Memory B cell (primary cell): ENCODE measurements at places on chromosomes 1 and 21.
A peak's percentile ranks its signal among the peaks of the same experiment; 100 is the strongest.

GRCh38 chr1:70659891-70660290 lies 248.8 kb downstream of the CTH start:
- no peak for DNase-seq

- no peak for DNase-seq
Observed at GRCh38 chr1:166814611-166815010, 24.7 kb upstream of the POGK start.

- no peak for DNase-seq
Observed at GRCh38 chr1:59879996-59880505, 46.5 kb downstream of the CYP2J2 start.

GRCh38 chr1:193260056-193260745 lies 73.8 kb upstream of the B3GALT2 start:
- no peak for DNase-seq

GRCh38 chr1:224539971-224540370 lies 76.1 kb upstream of the CNIH3 start:
- no peak for DNase-seq

DNA sequence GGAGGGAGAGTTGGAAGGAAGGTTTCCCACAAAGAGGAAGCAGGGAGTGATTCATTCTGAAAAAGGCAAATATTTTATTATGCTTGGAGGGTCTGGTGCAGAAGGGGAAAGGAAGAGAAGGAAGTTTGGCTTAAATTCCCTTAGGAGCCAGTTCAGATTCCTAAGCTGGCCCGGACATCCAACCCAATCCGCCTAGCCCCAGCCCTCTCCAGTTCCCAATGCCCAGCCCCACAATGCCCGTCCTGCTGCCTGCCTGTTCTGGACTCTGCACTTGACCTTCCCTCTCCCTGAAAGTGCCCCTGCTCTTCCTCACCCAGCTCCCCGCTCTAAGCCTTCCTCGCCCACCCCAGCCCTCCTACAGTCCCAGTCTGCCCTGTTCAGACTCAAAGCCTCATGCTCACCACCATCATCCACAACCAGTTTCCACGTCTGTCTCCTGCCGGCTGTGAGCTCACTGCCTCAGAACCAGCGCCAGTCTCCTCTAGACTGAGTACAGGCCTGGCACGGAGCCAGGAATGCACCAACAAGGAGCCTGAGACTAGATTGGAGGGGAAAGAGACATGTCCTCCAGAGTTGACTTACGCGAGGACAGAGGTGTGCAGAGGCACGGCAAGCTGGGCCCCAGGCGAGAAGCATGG lies 18.9 kb downstream of the CAPN2 start:
- no peak for DNase-seq

GRCh38 chr1:17561247-17561548 lies 21.7 kb downstream of the ARHGEF10L start:
- no peak for DNase-seq

- DNase-seq = peak; percentile 27
Observed at GRCh38 chr1:181134543-181135436, 46.3 kb downstream of the IER5 start.

DNA sequence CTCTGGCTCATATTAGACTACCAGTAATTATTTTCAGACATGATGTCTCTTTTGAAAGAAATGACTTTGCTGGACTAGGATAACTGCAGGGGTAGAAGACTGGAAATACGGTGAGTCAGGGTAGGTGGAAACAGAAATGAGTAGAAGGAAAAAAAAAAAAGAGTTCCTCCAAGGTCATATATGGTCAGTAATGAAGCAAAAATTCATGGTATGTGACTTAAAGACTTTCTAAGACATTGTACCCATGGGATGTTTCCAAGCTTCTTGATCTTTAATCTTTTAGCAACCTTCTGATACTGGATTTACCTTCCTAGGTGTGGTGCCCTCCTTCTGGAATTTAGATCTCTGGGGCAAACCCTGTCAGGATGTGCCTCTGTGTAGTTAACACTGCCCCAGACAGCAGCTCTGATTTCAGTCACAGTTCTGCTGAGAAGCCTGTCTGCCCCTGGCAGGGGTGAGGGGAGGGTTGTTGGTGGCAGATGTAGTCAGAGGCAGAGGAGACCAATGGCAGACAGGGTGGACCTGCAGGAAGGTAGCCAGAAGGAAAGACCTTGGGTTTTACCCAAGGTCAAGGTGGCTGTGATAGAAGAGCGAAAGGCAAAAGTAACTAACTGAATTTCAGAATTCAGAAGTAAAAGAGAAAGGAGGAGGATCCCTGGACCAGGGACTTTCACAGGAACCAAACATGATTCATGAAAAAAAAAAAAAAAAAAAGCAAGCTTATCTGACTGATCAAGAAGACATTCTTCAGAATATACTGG lies 44.1 kb upstream of the BCL10 start:
- no peak for DNase-seq

DNA sequence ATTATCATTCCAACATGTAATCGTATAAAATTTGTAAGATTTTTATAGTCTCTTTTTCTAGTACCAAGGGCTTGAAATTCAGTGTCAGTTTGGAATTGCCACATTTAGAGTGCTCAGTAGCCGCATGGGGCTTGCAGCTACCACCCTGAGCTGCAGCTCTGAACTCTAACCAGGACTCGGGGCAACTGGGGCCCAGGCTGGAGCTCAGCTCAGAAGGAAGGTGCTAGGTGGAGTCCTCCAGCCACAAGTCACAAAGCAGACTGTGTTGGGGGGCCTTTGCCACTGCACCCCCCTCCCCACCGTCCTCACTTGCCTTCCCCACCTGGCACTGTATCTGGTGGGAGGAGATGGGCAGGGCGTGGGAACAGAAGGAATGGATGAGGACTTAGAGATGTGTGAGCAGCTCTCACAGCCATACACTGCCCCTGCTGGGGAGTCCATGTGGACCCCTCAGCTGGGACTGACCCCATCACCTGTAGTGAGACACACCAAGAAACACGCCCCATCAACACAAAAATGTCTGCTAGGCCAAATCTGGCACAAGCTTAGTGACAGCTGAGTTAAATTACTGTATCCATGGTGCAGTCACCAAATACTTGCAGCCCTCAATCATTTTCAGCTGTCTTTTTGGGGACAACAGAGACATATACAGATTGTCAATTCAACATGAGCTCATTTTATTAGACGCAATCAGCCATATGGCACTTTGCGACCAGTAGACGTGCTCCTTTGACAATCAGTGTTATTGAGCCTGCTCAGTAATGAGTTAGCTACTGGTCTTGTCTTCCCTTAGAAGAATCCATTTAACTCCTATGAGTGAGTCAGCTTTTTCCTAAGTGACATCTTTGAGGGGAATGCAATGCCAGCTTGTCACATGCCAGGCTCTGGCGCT lies 241.7 kb upstream of the RAB4A start:
- DNase-seq = no peak

GRCh38 chr1:21568809-21569385 lies 59.7 kb downstream of the ALPL start:
- no peak for DNase-seq

- DNase-seq = no peak
Observed at GRCh38 chr1:30302858-30303257, 420.5 kb downstream of the MATN1 start.

- DNase-seq = no peak
Observed at GRCh38 chr1:228976316-228976715, 241.0 kb downstream of the RHOU start.

- DNase-seq = no peak
Observed at GRCh38 chr1:234669499-234669898, 59.5 kb upstream of the IRF2BP2 start.

- DNase-seq = no peak
Observed at GRCh38 chr1:190286111-190286510, 191.6 kb downstream of the BRINP3 start.

DNA sequence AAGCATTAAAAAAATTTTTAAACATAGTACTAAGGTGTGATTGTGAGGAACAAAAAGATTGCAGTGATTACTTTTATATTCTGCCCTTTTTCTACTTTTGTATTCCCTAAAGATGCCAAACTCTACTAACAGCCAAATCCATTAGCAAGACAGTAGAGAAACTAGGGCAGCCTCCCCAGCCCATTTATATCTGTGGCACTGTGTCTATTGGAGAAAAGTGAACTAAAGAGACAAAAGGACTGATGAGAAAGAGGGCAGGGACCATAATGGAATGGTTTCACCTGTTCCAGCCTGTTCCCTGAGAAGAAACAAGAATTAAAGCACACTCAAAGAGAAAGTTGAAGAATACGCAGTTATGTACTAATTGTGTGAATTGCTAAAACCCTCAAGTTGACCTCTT lies 56.6 kb downstream of the ATG4C start:
- no peak for DNase-seq

DNA sequence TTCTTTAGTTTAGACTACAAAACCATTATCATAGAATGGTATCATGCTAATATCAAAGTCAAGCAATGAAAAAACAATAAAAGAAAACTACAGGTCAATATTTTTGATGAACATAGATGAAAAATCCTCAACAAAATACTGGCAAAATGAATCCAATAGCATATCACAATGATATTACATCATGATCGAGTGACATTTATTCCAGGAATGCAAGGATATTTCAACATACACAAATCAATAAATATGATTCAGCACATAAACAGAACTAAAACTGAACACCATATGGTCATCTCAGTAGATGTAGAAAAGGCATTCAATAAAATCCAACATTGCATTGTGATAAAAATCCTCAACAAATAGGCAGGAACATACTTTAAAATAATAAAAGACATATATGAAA lies 1657.7 kb downstream of the KCNT2 start:
- DNase-seq = no peak

DNA sequence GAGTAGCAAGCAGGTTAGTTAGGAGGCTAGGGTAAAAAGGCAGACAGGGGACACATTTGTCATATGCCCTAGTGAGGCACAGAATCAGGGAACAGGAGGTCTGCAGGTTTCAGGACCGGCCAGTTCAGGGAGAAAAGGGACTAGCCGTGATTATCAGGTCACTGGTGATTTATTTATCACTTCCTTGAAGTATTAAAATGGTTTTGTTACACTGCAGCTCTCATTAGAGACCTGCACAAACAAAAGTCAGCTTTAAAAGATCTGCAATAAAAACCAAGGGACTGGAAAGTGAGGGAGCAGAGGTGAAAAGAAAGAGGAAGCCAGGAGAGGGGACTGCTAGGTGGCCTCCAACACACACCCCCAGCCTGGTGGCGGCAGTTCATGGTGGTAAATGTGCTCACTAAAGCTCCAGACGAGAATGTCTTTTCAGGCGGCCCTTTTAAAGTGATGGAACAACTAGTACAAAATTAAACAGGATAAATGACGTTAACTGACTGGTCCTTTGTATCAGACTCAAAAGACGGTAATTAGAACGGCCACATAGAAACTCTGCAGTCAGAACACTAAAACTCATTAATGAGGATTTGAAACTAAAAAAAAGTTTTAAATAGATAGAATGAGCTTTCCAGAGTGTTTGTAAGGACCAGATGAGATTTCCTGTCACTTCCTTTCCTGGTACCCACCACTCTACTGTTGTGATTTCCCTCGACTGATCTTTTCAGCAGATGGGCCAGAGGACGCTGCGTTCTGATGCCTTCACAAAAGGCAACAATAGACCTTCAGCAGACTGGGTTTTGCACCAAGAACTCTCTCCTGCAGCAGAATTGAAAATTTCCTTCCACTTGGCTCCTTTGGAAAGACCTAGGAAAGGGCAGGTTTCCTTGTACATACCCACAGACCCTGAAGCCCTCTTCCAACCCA lies 136.8 kb downstream of the NTPCR start:
- no peak for DNase-seq

GRCh38 chr1:214027498-214027897 lies 39.7 kb downstream of the PROX1 start:
- no peak for DNase-seq

DNA sequence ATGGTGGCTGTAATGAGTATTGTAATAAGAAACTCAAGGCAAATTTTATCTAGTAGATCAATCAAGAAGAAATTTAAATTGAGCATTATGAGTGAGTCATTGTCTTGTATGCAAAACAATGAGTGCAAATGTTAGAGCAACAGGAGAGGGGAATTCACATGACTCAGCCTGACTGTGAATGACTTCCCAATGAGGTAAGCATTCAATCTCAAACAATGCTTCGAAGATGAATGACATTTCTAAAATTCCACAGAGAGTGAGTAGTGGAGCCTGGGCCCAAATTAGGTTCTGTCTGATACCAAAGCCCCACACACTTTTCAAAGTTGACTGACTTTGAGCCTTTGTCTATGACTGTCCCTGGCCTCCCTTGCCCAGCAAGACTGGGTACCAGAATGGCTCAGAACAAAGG lies 738.0 kb downstream of the PTPRU start:
- no peak for DNase-seq

GRCh38 chr1:43322506-43322905 lies 15.1 kb upstream of the MPL start:
- no peak for DNase-seq

DNA sequence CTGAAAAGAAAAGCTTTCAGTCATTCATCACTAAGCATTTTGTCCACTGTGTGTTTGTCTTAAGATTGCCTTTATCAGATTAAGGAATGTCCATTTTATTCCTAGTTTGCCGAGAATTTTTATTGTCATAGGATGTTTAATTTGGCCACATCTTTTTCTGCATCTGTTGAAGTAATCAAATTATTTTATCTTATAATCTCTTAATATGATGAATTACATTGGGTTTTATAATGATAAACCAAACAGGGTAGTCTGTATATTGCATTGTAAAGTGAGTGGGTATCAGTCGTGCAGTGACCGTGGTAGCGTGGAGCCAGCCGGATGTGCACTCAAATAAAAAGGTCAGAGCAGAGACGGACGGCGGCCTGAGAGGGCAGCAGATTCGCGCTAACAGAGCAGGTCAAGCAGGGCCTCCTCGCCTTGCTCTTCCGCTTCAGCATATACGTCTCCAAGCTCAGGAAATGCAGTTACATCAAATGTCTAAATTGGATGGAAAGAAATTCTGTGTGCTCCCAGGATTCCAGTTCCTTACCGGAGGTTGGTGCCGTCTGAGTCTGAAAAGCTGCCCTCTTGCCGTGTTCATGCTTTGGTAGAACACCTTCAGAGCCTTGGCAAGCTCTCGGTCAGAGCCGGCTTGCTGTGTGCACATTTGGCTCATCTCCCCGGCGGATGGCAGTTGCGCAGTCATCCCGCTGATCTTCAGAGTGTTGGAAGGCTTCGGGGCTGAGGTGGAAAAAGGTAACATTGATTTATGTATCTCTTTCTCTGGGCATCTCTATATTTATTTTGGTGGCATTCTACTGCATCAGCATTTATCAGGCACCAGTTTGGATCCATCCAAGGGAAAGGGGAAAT lies 51.5 kb downstream of the SCCPDH start:
- DNase-seq = no peak
